ENCODE measurements at places on chromosomes 7 and 10.

GRCh38 chr7:54785261-54785660 is 26.2 kb upstream of the SEC61G start:
- no peak for DNase-seq

DNA sequence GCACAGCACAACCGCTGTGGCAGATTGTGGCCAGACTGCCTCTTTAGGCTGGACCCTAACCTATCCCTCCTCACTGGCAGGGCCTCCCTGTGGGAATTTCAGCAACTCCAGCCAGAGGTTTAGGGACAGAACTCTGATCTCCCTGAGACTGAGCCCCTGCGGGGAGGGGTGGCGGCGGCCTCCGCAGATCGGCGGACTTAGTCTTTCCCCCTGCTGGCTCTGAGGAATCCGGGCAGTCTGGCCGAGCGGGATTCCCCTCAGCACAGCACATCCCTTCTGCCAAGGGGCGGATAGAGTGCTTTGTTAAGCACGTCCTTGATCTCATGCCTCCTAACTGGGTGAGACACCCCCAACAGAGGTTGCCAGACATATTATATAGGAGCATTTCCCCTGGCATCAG is 224.2 kb upstream of the NPY start:
- DNase-seq, result no peak

DNA sequence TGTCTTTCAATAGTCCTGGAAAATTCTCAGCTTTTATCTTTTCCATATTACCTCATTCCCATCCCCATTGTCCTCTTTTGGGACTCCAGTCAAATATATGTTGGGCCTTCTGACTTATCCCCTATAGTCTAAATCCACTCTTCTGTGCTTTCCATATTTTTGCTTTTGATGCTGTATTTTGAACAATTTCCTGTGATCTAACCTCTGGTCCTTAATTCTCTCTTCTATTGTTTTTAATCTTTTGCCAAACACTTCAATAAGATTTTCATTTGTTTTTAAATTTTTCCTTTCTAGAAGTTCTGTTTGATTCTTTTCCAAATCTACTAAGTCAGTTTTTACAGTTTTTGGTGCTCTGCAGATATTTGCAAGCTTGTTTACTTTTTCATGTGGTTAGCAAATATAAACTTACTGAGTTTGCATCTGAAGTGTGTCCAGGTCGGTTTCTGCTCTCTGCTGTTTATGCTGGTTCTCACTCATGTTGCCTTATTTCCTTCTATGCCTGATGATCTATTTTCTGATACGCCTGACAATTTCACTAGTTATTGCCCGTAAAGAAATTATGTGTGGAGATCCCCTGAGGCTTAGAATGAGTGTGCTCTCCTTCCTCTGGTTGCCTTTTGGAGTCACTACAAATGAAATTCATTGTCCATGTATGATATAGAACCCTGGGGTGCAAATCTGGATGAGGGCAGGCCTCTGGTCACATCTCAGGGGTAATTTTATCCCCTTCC is 110.4 kb downstream of the RBM20 start:
- DNase-seq, result no peak

DNA sequence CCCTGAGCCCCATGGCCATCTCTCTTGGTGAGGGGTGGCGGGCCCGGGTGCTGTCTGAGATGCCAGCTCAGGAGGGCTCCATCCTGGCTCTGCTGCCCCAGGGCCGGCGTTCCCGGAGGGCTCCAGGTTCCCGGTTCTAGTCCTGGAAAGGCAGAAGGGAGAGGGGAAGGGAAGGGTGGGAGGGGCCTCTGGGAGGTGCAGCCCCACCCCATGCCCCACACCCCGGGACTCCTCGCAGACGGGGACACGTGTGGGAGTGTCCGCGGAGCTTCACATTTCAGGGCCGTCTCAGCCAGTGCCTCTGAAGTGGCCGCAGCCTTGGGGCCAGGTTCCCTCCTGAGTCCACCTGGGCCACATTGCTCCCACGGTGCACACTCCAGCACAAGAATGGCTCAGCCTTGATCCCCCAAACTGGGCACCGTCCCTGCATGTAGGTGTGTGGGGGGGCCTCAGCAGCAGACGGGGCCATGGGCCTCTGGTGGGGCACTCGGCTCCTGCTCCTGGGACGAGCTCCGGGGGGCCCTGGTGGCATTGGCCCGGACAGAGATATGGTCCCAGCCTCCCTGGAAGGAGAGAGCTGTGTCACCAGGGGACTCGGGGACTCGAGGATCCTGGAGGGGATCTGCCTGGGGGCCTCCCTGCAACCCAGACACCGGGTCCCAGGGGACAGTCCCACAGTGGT is 5.8 kb downstream of the BHLHA15 start:
- no peak for DNase-seq

DNA sequence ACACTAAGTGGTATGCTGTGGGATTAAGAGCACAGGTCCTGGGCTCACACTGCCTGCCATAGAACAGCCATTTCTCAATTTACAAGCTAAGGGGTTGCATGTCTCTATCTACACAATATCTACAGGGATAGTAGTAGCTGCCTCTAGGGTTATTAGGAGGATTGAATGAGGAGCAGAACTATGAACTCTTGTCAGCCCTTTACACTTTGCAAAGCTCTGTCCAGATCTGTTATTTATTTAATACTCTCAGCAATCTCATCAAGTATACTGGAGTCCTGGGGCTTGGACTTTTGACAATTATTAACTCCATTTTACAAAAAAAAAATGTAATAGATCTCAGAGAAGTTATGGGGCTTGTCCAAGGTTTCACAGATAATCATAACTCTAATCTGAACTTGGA is 6.8 kb downstream of the OPALIN start:
- no peak for DNase-seq

Measured in bone marrow (tissue), 2 donors.